SW 1271 (cell line): ENCODE measurements at places on chromosomes 7 and 10.

GRCh38 chr10:53223851-53224250 lies 451.3 kb upstream of the MBL2 start:
- no peak for DNase-seq

- no peak for DNase-seq
Measured at GRCh38 chr10:26519803-26520202, 81.7 kb downstream of the APBB1IP start.

DNA sequence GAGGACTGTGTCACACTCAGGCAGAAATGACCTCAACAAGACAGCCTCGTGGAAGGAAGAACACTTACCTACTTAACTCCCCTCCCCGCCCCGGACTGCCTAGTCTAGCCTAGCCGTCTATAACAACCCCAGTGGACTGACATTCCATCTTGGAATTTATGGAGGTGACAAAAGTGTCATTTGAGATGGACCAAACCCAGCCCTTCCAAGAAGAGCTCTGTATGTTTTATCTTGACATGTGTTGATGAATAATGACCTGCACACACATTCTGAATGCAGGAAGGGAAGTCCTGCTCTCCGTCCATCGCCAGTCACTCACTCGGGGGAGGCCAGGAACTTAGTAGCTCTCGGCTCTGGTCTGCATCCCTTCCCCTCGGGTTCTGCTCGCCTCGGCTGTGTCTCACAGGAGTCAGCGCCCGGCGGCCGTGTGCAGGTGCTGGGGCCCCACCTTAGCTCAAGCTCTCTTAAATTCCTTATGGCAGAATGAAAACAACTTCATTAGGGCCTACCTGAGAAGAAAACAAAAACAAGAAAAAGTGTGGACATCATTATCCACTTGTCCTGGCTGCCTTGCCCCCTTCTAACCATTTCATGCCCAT lies 140.9 kb upstream of the NPS start:
- no peak for DNase-seq

DNA sequence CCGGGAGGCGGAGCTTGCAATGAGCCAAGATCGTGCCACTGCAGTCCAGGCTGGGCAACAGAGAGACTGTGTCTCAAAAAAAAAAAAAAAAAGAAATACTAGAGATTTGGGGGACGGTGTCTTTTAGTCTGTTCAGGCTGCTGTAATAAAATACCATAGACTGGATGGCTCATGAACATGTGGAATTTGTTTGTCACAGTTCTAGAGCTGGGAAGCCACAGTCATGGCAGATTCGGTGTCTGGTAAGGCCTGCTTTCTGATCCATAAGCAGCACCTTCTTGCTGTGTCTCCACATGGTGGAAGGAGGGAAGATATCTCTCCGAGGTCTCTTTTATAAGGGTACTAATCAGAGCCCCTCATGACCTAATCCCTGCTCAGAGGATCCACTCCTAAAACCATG lies 102.7 kb upstream of the MKLN1 start:
- no peak for DNase-seq

DNA sequence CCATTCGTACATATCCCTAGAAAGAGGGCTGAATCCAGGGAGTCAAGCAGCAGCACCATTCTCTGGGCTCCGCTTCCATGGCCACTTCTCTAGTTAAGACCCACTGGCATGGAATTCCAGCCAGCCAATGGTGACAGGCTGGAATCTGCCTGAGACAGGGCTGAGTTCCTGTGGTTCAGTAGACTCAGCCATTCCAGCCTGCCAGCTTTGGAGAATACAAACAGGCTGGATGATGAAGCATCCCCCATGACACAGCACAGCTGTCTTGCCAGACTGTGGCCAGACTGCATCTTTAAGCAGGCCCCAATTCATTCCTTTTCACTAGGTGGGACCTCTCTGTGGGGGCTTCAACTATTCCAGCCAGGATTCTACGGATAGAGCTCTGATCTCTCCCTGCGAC lies 329.6 kb downstream of the XPNPEP1 start:
- DNase-seq: no peak

- DNase-seq: peak; percentile 22
Measured at GRCh38 chr7:55552320-55553023, 19.8 kb downstream of the VOPP1 start.

- DNase-seq: no peak
Measured at GRCh38 chr10:111481261-111481826, 404.5 kb downstream of the ADRA2A start.

GRCh38 chr7:105769901-105770628 lies 106.3 kb downstream of the ATXN7L1 start:
- peak; percentile 49 for DNase-seq

GRCh38 chr7:70646536-70647248 lies 485.3 kb upstream of the GALNT17 start:
- no peak for DNase-seq

DNA sequence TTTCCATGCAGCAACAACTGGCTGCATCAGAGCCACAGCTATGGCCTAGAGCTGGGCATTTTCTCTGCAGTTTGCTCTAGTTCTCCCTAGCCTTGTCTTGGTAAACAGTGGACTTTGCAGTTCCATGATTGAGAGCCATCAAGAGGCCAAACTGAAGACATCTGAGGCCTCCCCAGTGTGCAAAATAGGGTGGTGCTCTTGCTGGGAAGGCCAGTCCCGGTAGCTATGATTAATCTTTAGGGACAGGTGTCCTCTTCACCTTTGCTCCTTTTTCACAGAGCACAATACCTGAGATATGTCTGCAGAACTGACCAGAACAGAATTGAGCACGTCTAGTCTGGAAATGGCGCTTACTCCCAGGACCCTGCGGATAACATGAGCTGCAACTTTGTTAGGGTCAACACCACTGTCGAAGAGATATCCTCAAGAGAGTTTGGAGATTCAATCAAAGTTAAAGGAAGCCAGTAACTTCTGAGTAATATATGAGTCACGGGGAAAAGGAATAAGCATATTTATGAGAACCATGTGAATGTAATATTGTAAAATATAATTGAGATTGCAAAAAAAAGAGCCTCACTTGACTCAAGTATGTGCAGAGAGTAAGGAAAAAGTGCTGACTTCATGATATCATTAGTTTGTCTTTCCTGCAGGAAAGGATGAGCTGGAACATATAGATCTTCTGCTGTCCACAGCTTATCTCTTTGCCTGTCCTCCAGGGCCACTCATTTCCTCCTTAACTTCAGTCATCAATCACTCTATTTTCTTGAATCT lies 76.7 kb downstream of the ANK3 start:
- no peak for DNase-seq

DNA sequence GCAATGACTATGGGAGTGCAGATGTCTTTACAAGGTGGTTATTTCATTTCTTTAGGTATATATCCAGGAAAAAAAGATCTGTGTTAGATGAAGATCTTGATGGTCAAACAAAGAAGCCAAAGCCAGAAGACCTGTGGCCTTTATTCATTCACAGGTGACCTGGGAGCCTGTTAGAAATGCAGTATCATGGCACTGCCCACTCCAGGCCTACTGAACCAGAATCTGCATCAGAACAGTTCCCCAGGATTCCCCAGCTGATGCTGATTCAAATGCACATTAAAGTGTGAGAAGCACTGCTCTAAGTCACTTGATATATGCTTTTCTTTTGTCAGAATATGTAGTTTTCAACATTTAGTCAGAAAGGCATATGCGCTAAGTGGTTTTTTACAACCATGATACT lies 251.1 kb downstream of the IPMK start:
- no peak for DNase-seq

DNA sequence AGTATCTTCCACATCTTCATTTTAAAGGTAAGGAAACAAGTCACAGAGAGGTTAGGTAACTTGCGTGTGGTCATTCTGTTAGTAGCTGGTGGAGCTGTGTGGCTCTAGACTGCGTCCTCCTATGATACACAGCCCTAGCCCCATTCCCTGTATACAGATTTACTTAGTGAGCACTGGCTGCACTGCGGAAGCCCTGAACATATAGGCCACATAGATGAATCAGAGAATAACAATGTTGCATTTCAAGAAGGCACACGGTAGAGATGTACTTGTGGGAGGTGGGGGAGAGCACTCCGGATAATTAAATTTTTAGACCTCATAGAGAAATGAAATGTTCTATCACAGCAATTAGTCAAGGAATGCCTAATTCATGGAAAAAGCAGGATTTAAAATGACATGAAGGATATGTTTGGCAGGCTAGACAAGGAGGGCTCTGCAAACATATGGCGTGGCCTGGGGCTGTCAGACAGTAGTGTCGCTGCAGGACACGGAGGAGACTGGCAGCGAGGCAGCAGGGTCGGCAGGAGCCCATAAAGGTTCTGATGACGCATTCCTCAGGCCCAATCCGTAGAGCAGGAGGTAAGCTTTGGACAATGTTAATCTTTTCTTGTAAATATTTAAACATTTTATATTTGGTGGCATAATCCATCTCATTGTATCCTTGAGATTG lies 29.5 kb downstream of the RAB11FIP2 start:
- DNase-seq: no peak

DNA sequence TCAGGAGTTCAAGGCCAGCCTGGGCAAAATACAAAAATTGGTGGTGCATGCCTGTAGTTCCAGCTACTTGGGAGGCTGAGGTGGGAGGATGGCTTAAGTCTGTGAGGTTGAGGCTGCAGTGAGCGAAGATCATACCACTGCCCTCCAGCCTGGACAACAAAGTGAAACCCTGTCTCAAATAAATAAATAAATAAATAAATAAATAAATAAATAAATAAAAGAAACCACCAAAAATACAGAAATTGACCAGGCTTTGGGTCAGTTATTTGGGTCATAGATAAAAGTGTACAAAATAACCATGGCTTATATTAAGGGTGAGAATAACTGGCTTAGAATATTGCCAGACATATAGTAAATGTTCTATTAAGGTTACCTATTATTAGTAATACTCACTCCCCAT lies 129.2 kb downstream of the NEUROD6 start:
- DNase-seq: no peak

DNA sequence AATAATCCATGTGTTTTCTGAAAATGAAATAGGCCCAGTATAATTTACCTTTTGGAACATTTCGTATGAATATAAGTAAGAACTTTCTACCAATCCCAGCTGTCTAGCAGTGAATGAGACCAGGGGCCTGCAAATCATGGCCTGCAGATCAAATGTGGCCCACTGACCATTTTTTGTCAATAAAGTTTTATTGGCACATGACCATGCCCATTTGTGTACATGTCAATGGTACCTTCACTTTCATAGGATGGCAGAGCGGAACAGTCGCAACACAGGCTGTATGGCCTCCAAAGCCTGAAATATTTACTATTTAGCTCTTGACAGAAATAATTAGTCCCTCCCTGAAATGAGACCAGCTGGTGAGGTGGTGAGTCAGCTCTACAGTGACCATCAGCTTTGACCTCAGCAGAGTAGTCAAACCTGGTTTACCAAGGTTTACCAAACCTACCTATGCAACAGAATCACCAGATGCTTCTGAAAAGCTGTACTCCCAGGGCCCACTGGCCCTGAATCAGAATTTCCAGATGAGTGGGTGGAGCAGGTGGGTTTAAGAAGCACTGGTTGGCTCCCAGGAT lies 13.8 kb upstream of the C10orf90 start:
- DNase-seq: no peak

DNA sequence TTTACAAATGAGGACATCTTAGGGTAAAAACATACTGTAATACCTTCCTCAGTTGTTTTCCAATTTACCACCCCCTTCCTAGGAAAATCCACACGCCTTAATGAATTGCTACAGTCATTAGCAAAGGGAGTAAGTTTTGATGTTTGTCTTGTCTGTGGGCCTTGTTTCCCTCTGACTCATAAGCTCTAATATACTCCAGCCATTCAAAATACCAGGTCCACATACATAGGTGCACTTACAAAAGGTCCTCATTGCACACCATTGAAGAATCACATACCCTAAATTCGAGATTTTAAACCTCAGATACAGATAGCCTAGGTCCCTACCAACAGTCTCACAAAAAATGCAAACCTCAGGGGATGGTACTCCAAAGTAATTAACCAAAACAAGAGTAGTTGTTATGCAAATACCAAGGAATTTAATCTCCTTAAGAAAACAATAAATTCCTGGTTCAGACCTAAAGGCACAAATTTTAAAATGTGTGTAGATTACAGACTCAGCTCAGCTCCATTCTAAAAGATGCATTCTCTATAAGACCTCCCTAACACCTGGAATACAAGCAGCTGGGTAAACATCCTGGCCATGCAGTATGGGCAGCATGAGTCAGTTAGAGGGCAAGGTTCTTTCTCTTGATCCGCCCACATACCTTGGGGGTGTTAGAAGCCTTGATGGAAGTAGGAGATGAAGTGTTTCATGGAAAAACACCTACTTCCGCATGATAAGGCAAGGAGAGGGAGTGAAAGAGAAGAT lies 3.0 kb upstream of the LIPK start:
- no peak for DNase-seq

DNA sequence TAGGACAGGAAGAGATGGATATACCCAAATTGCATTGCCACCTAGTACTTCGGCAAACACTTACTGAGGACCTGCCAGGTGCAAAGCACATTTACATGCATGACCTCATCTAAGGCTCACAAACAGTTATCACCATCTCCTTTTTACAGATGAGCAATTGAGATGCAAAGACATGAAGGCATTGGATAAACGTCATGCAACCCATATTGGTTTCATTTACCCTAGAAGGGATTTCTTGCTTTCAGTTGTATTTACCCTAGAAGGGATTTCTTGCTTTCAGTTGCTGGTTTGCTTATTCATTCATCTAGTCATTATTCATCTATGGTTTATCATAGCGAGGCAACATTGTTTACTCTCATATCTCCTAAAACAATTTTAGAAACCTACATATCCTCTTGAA lies 52.2 kb downstream of the STEAP1B start:
- no peak for DNase-seq

DNA sequence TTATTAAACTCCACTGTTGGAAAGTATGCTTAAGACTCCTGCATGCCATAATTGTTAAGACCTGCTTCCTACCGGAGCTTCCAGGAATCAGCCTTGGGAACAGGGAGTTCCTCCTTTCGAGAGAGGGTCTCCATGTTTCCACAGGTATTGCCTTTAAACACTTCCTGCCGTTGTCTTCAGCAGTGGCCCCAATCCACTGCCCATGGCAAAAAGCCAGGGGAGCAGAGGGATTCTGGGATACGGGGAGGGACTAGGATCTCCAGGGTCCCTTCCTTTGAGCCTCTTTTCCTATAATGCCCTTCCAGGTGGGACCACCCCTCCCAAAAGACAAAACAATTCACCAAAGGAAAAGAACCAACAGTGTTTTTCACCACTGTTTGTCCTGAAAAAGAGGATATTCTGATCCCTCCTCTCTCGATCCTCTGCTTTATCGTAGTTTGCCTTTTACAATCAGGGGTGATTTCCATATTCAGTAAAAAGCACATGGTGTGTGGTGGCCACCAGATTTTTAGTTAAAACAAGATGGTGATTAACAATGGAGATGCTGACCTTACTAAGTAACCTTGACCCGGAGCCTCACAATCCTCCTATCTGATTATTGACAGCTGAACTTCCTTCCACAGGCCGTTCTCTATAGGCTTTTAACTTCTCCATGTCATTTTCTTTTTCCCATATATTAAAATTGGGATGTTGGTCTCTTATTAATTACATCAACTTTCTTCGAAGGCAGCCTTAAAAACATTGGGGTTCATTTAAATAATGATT lies 36.0 kb downstream of the LRRC72 start:
- DNase-seq: no peak

DNA sequence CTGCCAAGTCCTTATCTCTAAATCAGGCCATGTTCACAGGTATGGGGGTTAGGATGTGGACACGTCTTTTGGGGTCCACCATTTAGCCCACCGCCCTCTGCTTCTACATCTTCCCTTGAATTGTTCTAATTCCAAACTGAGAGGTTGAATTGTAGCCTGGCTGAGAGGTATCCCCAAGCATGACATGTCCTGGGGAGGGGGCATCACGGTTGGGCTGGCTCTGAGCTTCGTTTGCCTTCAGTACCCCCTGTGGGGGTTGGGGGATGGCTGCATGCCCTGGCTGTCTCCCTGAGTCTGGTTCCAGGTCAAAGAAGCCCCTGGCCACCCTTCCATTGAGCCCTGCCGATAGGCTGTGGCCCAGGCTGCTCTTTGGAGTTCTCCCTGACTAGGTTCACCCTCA lies 204.6 kb downstream of the GLRX3 start:
- DNase-seq: no peak
